ENCODE measurements at places on chromosomes 5 and 9.
A peak's percentile ranks its signal among the peaks of the same experiment; 100 is the strongest.

DNA sequence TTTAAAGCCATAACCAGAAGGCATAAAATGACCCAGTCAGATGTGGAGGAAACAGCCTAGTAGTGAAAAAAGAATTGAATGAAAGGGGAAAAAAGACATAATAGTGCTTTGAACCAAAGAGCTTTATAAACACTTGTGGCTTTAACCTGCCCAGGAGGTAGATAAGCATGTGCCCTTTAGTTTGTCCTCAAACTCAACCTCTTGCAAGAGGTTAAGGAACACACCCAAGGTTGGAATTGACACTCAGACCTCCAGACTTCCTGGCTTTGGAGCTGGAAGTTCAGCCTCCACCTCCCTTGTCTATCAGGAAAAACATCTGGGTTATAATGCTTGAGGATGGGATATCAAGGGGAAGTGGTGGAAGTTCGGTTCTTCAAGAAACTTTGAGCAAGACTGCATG, 16.3 kb downstream of the NDUFA8 start:
- DNase-seq = no peak

- DNase-seq = no peak
Observed at GRCh38 chr9:130333041-130333711, 67.6 kb downstream of the HMCN2 start.

DNA sequence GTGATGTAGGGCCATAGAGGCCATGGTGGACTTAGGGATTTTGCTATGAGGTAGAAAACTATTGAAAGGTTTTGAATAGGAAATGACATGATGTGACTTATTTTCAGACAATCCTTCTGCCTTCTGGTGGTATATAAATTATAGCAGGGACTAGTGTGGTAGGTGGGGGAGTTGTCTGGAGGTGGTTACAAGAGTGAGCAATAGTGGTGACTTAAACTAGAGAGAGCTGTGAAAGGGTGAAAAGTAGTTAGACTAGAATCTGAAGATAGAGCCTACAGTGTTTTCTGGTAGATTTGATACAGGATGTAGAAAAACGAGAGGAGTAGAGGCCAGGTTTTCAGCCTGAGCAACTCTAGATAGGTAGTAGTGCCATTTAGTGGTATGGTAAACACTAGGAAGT, 32.3 kb downstream of the NAA35 start:
- DNase-seq = no peak

GRCh38 chr9:94213511-94214124, 45.5 kb upstream of the ZNF169 start:
- DNase-seq = peak; percentile 14

GRCh38 chr9:99003308-99003707, 59.6 kb downstream of the COL15A1 start:
- DNase-seq = no peak

GRCh38 chr5:4703931-4704458, 436.1 kb upstream of the ADAMTS16 start:
- DNase-seq = no peak

DNA sequence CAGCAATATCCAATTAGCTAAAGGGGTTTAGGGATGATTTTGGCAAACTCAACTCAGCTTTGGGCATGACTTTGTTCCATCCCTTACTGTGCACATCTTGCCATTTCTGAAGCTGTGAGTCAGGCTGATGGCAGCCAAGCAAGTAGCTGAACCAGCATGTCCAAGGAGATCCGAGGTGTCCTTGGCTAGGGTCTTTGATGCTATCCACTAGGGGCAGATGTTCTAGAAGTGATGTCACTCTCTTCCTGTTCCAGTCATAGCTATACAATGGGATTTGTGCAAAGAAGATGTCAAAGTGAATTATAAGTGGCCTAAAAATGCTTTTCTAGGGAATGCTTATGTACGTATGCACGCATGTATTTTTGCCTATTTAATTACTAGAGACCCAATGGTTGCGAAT, 160.8 kb upstream of the PAPPA start:
- DNase-seq = no peak

- no peak for DNase-seq
Observed at GRCh38 chr5:64207978-64208377, 42.3 kb downstream of the RNF180 start.

- DNase-seq = no peak
Observed at GRCh38 chr5:10653043-10653442, 89.2 kb downstream of the ANKRD33B start.

DNA sequence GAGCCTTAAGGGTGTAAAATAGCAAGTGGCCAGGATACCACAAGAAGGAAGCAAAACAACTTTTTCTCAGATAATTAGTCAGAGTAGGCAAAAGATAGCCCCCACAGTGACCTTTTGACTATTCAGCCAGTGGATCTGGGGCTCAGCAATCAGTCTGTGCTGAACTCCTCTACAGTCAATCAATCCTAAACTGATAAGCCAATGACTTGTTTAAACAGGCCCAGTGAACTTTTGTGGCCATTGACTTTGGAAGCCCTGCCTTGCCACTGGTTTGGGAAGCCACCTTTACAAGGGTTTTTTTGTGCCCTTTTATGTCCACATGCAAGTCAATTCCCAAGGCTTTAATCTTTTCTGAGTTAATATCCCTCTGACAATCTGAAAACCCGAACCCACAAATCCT, 1565.0 kb upstream of the WWC1 start:
- no peak for DNase-seq

- no peak for DNase-seq
Observed at GRCh38 chr9:126694206-126695081, 80.7 kb downstream of the LMX1B start.

DNA sequence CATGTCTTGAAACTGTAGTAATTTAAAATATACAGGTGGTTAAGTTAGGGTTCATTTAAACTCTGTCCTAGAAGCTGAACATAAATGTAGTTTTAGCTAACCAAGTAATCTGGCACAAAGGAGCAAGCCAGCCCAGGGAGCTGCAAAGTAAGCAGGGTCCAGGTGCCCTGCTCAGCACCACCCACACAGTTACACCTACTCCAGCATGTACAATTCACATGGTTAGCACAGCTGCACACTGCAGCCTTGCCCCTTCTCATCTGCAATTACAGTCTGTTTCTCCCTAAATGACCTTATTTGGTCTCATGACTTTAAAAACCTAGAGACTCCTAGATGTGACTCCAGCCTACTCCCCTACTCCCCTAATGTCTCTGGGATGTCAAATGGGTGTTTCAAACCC, 128.4 kb downstream of the EPB41L4A start:
- DNase-seq = no peak

- DNase-seq = no peak
Observed at GRCh38 chr9:102106439-102106838, 368.0 kb upstream of the GRIN3A start.

GRCh38 chr9:126429190-126429589, 102.6 kb downstream of the MVB12B start:
- no peak for DNase-seq

DNA sequence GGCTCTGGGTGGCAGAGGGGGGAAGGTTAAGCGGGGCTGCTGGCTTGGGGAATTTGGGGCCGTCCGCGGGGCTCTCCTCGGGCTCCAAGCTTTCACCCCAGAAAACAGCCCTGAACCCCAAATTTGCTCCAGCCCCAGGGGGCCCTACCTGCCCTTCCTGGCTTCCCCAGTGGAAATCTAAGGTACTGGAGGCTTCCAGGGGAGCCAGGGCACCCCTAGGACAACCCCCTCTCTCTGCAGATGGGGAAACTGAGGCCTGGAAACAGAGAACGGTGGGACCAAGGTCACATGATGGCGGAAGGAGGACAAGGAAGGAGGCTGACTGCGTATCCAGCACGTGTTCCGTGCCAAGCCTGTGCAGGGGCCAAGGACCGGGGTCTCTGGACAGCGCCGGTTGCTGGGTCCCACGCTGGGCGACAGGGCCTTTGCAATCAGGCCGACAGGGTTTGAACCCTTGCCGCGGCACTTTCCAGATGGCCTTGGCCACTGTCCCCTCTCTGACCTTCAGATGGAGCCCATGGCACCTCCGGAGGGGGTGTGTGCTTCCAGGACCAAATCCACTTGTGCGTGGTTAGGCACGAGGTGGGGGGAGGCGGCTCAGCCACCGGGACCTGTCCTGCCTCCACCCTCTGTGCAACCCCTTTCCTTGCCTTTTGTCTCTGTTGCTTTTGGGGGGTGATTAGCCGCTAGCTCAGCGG, 183.1 kb downstream of the C9orf50 start:
- DNase-seq = no peak

DNA sequence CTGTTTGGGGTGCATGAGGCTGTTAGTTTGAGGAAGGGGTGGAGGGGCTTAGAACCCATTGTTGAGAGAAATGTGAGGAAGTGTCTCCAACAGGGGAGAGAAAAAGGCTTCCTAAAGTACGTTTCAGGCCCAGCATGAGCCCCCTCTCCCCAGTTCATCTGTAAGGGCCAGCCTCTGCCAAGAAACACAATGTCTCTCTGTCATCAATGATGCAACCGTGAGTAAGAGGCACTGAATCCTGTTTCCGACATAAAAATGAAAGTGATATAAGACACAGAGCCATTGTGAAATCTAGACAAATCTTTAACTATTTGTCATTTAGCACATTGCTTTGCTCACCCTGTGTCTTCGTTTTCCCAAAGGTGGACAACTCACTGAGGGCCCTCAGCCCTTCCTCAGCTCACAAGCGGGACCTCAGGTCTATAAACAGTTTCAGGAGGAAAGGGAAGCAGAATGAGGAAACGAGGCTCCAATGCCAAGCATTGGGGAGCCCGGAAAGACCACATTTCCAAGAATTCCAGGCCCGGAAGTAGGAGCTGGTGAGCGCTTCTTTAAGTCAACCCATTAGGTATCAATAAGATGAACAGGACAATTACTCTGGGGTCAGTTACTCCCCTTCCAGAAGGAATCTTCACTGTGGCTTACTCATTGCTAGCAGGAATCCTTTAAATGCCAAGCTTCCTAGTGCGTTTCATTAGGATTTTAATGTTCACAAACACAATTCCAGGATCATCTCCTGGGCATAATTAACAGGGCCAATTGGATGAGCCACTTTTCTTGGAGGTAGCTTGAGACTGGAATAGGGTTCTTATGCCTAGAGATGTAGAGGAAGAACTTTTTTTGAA, 59.0 kb upstream of the KLF4 start:
- peak; percentile 39 for DNase-seq

GRCh38 chr5:36301858-36302603, at the start of gene RANBP3L:
Gene RANBP3L (minus strand): TSS chr5:36301902. CDS start chr5:36301416, 486 bp downstream.
- peak; percentile 45 for DNase-seq

- DNase-seq = no peak
Observed at GRCh38 chr5:152309926-152310450, 95.1 kb downstream of the NMUR2 start.

DNA sequence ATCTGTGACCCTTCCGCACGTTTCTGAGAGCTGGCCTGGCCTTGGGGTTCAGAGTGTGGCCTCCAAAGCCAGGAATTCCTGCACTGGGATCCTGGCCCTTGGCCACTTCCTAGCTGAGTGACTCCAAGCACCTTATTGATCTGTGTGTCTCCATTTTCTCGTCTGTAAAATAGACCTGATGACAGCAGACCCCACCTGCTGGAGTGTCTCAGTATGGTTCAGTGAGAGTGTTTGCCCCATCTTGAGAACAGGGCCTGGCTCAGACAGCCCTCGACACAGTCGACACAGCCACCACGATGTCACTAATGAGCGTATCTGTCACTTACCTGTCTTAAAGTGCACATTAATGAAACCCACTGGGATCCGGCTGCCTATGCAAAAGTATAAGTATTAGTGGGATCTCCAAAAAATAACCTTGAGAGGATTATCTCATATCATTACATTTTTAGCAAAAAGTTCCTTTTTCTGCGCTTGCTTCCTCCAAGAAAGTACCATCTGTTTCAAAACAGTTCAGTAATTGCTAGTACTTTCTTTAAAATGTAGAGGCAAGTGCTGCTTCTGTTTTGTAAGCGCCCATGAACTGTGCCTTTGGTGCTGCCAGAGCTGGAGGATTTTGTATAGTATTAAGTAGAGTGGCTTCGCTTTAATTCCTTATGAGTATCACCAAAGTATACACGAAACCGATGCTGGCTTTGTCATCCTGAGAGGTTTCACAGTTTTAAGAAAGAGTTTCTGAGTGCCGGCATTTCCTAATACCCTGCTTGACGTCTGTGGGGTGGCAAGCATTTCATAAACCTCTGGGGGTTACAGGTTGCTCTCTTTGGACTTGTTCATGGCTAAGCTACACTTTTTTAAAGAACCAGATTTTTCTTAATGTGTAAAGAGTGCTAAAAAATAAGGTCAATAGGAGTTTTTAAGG, 31.7 kb downstream of the UBE2QL1 start:
- no peak for DNase-seq

- no peak for DNase-seq
Observed at GRCh38 chr9:84151640-84152039, 171.0 kb downstream of the RMI1 start.

DNA sequence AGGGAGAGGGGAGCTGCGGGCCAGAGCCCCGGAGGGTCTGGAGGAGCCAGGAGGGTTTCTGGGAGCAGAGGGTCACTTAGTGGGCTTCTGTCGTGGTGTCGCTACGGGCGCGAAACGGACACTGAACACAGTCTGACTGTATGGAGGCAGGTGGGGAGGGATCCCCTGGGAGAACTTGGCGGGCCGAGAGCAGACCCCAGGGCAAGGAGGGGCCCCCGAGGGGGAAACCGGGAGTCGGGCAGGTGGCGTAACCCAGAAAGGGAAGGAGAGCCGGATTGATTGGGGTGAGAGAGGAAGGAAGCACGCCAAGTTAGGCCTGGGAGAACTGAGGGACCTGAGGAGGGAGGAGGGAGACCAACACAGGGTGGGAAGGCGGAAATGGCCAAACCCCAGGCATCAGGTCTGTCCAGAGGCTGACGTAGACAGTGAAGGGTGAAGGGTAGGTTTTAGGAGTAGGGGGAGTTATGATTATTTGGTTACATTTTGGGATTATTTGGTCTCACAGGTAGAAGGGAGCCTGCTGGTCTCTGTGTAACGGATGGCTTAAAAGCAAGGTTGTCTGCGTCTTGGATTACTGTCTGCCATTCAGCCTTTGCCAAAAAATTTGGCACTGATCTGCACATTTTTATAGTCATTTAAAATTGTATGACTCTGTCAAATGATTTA, 3.3 kb upstream of the MSMP start:
- peak; percentile 67 for DNase-seq

DNA sequence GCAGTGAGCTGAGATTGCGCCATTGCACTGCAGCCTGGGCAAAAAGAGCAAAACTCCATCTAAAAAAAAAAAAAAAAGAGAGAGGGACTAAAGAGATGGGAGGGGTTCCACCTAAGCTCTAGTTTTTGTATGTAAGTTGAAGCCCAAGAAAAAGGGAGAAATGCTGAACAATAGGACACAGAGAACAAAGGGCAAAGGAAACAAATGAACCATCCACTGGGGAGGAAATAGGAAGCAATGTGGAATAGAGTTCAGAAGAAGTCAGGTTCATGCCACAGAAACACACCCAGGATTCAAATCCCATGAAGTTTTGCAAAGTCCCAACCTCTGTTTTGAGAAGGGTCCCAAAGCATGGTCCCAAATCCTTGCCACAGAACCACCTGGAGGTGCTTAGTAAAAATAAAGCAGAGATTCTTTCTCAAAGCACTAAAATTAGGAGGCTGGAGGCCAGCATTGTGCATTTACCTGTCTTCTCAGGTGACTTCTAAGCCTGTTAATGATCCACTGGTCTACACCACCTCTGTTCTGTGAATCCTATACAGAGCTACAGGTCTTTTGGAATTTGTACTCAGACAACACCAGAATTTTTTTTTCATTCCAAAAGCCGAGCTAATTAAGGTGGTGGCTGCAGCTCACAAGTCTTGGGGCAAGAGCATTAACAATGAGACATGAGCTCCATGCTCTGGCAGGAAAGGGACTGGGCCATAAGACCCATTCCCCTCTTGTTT, 177.6 kb downstream of the DOCK8 start:
- DNase-seq = no peak

- peak; percentile 20 for DNase-seq
Observed at GRCh38 chr9:108535526-108535925, 320.3 kb downstream of the ACTL7B start.

GRCh38 chr9:70053864-70054263, 10.2 kb downstream of the MAMDC2 start:
- no peak for DNase-seq

GRCh38 chr9:134886413-134886913, 5.9 kb downstream of the FCN2 start:
- DNase-seq = no peak

Data from SW 1271 (cell line).